ENCODE measurements at places on chromosomes 3 and 15.

- no peak for DNase-seq
Measured at GRCh38 chr3:164814106-164814505, 264.2 kb downstream of the SI start.

DNA sequence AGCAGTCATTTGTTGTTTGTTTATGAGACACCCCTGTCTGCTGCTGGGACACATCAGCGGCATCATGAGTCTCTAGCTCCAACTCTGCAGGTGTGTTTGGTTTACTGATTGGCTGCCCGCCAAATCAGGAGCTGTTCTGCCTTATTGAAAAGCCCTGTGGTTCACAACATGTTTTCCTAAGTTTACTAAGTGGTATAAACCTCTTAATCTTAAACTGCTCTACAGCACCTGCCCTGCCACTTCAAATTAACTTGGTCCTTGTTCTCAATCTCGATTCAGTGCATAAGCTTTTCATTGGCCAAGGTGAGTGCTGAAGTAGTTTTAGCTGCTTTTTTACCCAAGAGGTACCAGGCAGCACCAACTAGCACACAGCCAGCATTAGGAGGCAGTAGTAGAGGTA, 77.8 kb upstream of the WDR72 start:
- DNase-seq: no peak

DNA sequence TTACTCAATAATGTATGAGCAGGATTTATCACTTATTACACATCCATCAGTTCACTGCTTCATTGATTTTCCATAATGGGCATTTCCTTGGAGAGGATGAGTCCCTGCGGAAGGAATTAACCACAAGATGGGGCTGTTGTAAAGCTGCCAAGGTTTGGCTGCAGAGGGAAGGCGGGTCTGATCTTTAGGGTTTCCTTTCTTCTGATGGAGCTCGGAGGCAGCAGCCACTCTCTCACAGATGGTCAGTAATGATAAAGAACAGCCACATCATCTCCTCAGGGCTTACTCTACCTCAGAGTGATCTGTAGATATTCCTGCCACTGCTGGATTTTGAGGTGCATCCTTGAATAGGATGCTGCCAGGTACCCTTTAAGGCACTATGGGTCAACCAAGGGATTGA, 115.2 kb downstream of the USP13 start:
- peak; percentile 24 for DNase-seq

GRCh38 chr3:20811631-20812030, 625.6 kb upstream of the SGO1 start:
- no peak for DNase-seq

- no peak for DNase-seq
Measured at GRCh38 chr15:25633862-25634261, 195.0 kb upstream of the UBE3A start.

- DNase-seq: no peak
Measured at GRCh38 chr15:91412138-91412928, 312.3 kb downstream of the SV2B start.

DNA sequence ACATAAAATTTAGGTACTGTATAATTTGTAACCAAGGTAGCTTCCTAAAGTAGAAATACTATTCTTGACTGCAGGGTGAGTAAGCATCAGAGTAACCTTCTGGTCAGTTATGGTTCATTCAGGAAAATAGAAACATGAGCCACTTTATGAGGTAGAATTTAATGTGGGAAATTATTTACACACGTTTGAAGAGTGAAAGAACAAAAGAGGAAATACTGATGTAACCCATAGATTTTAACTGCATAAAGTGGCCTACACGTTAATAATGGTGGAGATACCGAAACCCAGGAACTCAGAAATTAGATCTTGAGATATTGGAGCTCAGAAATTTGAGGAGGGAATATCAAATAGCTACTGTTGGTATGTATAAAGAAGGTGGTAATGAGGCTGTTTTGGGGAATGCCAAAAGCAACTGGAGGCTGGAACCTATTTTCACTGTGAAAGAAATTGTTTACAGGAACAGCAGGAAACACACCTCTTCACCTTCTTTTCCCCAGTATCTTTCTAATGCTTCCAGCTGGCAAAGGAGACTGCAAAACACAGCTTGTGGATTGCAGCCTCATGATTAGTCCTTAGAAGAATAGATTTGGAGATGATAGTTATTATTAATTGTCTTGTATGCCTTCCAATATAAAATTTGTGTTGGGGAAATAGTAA, 216.1 kb downstream of the DOCK3 start:
- DNase-seq: no peak

- DNase-seq: peak; percentile 14
Measured at GRCh38 chr3:43620831-43621655, 768 bp downstream of the ANO10 start.

GRCh38 chr3:151863611-151864010, 9.8 kb upstream of the SUCNR1 start:
- no peak for DNase-seq

- DNase-seq: no peak
Measured at GRCh38 chr3:13497386-13497785, 17.3 kb downstream of the HDAC11 start.

- no peak for DNase-seq
Measured at GRCh38 chr3:134336587-134336986, 37.7 kb downstream of the AMOTL2 start.

- no peak for DNase-seq
Measured at GRCh38 chr3:100114413-100115030, at the start of gene FILIP1L. TSS of gene FILIP1L (minus strand) at chr3:100114501.

DNA sequence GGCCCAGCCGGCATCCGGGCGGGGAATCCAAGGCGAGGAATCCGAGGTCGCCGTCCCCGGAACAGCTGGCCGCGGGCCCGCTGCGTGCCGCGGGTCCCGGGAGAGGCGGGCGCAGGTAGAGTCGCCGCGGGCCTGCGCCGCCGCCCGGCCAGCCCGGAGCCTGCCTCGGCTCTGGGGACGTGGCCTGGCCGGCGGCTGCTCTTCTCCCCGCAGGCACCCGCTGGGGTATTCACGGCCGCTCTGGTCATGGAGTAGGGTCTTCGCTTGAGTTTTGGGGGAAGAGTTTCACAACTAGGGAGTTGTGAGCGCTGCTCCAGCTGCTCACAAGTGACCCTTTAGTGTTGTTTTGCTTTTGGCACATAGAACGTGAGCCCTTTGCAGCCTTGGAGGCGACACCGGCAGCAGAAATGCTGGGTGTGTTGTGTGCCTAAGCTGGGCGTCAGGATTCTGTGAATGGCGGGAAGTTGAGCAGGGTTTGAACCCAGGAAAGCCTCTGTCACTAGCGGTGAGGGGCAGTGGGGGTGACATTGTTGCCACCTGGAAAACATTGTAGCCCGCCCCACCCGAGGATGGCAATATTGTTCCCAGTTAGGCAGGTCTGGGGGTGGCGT, 4.0 kb downstream of the TRIM71 start:
- DNase-seq: no peak

DNA sequence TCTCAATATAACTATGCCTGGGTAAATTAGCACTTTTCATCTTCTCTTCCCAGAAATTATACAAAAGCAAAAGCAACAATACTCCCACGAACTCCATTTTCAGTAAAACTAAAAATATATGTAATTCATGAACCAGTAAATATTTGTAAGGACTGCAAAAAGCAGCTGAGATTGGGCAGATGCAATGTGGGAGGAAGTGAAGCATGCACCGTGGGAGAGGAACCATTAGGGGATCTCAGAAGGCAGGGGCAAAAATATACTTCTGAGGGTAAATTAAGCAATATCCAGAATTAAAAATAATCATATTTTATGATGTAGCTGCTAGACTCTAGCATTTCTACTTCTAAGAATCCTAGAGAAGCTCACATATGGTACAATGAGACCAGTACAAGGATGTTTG, 20.2 kb downstream of the CFAP91 start:
- DNase-seq: no peak

DNA sequence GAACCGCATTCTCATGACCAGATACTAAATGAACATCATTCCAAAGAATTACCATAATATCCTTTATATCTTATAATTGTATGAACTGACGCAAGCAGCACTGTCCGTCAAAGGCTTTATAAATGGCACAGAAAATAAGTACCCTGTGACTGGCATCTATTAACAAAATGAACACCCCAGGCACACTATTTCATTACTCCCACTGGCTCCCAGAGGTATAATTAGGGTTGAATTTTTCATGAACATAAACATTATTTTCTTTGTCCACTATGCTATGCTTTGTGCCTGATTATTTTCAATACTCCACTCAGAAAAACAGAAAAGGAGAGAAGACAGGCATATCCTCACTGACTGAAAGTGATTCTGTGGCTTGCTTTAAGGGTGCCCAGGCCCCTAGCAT, 71.1 kb downstream of the LYZL4 start:
- DNase-seq: no peak

- no peak for DNase-seq
Measured at GRCh38 chr3:181930105-181930504, 218.4 kb downstream of the SOX2 start.

DNA sequence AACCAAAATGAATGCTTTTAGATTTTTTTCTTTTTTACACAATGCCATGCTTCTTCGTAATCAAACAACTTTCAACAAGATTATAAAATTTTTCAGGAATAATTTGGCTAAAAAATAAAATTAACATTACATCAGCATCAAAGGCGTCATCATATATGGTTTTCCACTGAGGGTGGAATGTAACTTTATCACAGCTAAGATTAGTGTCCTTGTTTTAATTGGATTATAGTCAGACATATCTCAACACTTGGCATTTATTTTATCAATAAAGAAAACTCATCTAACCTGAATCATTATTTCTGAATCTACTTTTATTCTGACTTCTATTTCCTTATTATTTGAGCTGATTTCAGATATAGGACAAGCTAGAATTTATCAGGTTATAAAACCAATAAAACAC, 1.6 kb downstream of the NRG4 start:
- DNase-seq: no peak

- DNase-seq: peak; percentile 58
Measured at GRCh38 chr3:69671082-69671952, 67.9 kb upstream of the MITF start.

DNA sequence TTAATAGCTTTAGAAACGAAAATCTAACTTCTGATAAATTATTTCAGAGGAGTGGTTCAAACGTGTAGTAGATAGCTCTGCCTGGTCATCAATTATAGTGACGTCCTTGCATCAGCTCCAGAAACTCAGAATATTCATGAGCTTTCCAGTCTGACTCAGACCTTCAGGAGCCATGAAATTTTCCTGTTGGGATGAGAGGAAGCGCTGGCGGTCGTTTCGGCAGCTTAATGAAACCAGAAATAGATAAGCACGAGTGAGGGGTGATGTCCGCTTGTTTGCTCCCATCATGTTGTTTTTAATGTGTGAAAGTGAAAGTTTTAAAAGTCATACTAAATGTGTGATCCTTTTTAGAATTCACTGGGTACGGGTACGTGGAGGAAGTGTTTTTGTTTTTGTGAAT, 141.1 kb downstream of the PGPEP1L start:
- no peak for DNase-seq
